Bronchus fibroblast of lung (primary cell): ENCODE measurements at places on chromosomes 13 and 19. TPM values are rescaled to one million over a fixed set of nuclear protein-coding genes. Genes with fewer than 3 reads are reported as not detected.

Gene MLNR
- total RNA-seq: 0.17 TPM in 1 of 2 replicates, not detected in the other

Gene CEACAM8
- not detected in 2 replicates for total RNA-seq

Gene ZNF729
- not detected in 2 replicates for total RNA-seq

Gene NTN5
- total RNA-seq: 0.34 TPM in 1 of 2 replicates, not detected in the other

Gene USPL1
- 9.2 and 9.5 TPM in 2 replicates for total RNA-seq

Gene ZNF607
- total RNA-seq: 2.1 and 3.7 TPM in 2 replicates

Gene ADAT3
- 1.5 and 3.0 TPM in 2 replicates for total RNA-seq

Gene OR4F17
- total RNA-seq: not detected in 2 replicates

Gene PGLYRP2
- not detected in 2 replicates for total RNA-seq

Gene DCT
- not detected in 2 replicates for total RNA-seq

Gene KEAP1
- 48.6 and 58.3 TPM in 2 replicates for total RNA-seq

Gene WDR62
- 12.2 and 12.9 TPM in 2 replicates for total RNA-seq

Gene SKA3
- total RNA-seq: 19.3 and 22.7 TPM in 2 replicates

Gene SIGLEC5
- total RNA-seq: not detected in 2 replicates

Gene PSG1
- total RNA-seq: not detected in 2 replicates

Gene IFNL1
- not detected in 2 replicates for total RNA-seq

Gene CATSPERD
- total RNA-seq: not detected in 2 replicates

Gene ERICH4
- not detected in 2 replicates for total RNA-seq

Gene TMEM86B
- total RNA-seq: 0.84 and 1.2 TPM in 2 replicates

Gene THSD1
- 3.3 and 3.7 TPM in 2 replicates for total RNA-seq

Gene FAM216B
- not detected in 2 replicates for total RNA-seq

Gene KIR3DL2
- total RNA-seq: not detected in 2 replicates

Gene ACER1
- 0.15 TPM in 1 of 2 replicates, not detected in the other for total RNA-seq

Gene C5AR1
- total RNA-seq: 0.15 and 0.17 TPM in 2 replicates

Gene HOMER3
- 63.8 and 67.1 TPM in 2 replicates for total RNA-seq

Gene CGB1
- 2.9 TPM in 1 of 2 replicates, not detected in the other for total RNA-seq

Gene ANKLE1
- 1.5 TPM in 2 replicates for total RNA-seq

Gene ZNF878
- total RNA-seq: 0.15 and 0.17 TPM in 2 replicates

Gene FFAR1
- total RNA-seq: not detected in 2 replicates

Gene NPAS1
- 0.15 and 0.34 TPM in 2 replicates for total RNA-seq

Gene WTIP
- total RNA-seq: 13.8 and 19.5 TPM in 2 replicates

Gene ZSCAN4
- total RNA-seq: not detected in 2 replicates

Gene ZNF302
- 5.6 and 7.7 TPM in 2 replicates for total RNA-seq

Gene RNF17
- total RNA-seq: 0.50 and 0.89 TPM in 2 replicates

Gene ZGLP1
- total RNA-seq: 0.59 and 0.67 TPM in 2 replicates

Gene ADM5
- 0.67 and 0.74 TPM in 2 replicates for total RNA-seq

Gene FUT2
- not detected in 2 replicates for total RNA-seq

Gene C19orf85
- not detected in 2 replicates for total RNA-seq

Gene ANKRD24
- 0.15 and 2.0 TPM in 2 replicates for total RNA-seq

Gene ZNF582
- 1.8 and 2.2 TPM in 2 replicates for total RNA-seq

Gene KIR2DL3
- not detected in 2 replicates for total RNA-seq

Gene PRX
- 1.6 and 1.8 TPM in 2 replicates for total RNA-seq
